ENCODE measurements at places on chromosomes 5 and 9. TPM values are rescaled to one million over a fixed set of nuclear protein-coding genes. Genes with fewer than 3 reads are reported as not detected.
A peak's percentile ranks its signal among the peaks of the same experiment; 100 is the strongest.

GRCh38 chr9:108057421-108058134, 568.0 kb upstream of the KLF4 start:
- no peak for DNase-seq
- H3K4me1 ChIP-seq, result peaks cover 8% of the 10 kb centered on the region
- no peak overlapping the region for H3K4me3 ChIP-seq
- H3K36me3 ChIP-seq, result no peaks in the 10 kb centered on the region

GRCh38 chr9:74497748-74498620, 849 bp downstream of the RORB start:
- peaks cover 44% of the 10 kb centered on the region for H3K27me3 ChIP-seq
- no peak overlapping the region for H3K27ac ChIP-seq
- no peaks in the 10 kb centered on the region for H3K36me3 ChIP-seq
- peak overlapping the region; percentile 49 for H3K4me3 ChIP-seq
- H3K4me1 ChIP-seq, result peaks cover 12% of the 10 kb centered on the region

Gene ENTREP1
- total RNA-seq, result 6.6 TPM

- H3K27me3 ChIP-seq, result no peaks in the 10 kb centered on the region
- H3K27ac ChIP-seq, result no peak overlapping the region
- no peaks in the 10 kb centered on the region for H3K4me1 ChIP-seq
- DNase-seq, result no peak
- H3K36me3 ChIP-seq, result no peaks in the 10 kb centered on the region
Measured at GRCh38 chr9:121958530-121958929, 134.6 kb downstream of the TTLL11 start.

DNA sequence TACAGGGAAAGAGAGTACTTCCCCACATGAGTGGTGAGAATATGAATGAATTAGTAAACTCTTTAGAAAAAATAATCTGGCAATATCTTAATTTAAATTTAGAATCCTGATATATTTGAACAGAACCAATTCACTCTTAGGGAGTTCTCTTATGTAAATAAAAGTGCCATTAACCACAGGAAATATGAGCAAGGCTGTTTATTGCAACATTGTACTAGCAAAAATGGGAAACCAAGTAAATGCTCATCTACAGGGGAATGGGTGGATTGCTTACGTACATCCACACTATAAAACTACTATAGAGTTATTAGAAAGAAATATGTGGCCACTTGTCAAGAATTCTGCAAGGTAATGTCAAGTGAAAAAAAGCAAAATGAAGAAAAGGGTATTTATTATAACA, 274.5 kb downstream of the TLE1 start:
- H3K4me3 ChIP-seq, result no peak overlapping the region
- no peak for DNase-seq
- no peak overlapping the region for H3K27ac ChIP-seq
- H3K4me1 ChIP-seq, result peaks cover 13% of the 10 kb centered on the region
- no peaks in the 10 kb centered on the region for H3K36me3 ChIP-seq

GRCh38 chr5:147567917-147568598, 58.2 kb upstream of the DPYSL3 start:
- H3K27me3 ChIP-seq, result no peaks in the 10 kb centered on the region
- H3K4me1 ChIP-seq, result no peaks in the 10 kb centered on the region
- no peak for DNase-seq
- no peak overlapping the region for H3K4me3 ChIP-seq

Gene DDX4
- 0.31 TPM for total RNA-seq
